HT-29 (cell line): ENCODE measurements at places on chromosomes 2 and 18. TPM values are rescaled to one million over a fixed set of nuclear protein-coding genes. Genes with fewer than 3 reads are reported as not detected.

GRCh38 chr2:42812899-42813479 lies 20.6 kb upstream of the HAAO start:
- DNase-seq = peak; percentile 74

SPOPL gene
- total RNA-seq = 19.0 and 20.4 TPM in 2 replicates

DNA sequence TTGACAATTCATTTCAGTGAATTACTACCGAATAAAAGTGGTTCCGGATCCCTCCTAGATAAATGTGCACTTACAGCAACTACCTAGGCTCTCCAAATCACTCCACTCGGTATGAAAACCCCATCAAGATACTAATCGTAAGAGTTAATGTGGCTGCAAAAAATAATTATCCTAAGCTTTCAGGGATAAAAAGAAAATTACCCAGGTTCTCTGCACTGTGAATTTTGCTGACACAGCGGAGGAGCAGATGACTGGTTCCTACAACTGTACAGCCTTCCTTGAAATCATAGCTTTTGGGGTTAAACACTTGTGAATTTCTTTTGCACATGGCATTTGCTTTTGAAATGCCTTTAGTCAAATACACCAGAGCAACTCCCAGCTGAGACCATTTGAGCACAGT lies 104.7 kb downstream of the CD226 start:
- no peak for DNase-seq

DNA sequence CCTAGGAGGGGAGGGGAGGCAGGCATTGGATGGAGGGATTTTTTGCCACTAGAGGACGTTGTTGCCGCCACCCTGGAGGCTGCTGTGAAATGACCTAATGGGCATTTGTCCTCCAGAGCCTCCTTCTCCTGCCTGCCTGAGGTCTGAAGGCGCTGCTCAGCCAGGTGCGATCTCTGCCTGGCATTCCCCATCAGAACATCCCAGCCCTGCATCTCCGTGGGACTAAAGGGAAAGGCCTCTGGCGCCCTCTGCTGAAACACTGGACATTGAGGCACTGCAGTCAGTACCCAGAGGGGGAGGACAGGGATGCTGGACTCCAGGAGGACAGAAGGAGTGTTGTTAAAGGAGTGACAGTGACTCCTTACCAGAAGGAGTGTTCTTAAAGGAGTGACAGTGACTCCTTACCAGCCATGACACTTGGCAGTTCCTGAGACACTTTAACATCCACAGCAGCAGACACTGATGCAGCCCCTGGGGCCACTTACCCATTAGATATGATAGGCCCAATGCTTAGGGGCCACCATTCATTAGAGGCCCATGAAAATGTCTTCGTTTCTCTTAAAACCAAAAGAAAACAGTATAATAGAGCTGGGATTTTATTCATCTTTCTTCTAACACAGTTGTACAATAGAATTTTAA lies 17.0 kb downstream of the THNSL2 start:
- DNase-seq = peak; percentile 82

GRCh38 chr2:209305026-209305425 lies 118.8 kb upstream of the MAP2 start:
- DNase-seq = no peak

- DNase-seq = no peak
Observed at GRCh38 chr18:77250501-77250925, 865 bp downstream of the GALR1 start.

BMP10 gene
- total RNA-seq = not detected in 2 replicates

DNA sequence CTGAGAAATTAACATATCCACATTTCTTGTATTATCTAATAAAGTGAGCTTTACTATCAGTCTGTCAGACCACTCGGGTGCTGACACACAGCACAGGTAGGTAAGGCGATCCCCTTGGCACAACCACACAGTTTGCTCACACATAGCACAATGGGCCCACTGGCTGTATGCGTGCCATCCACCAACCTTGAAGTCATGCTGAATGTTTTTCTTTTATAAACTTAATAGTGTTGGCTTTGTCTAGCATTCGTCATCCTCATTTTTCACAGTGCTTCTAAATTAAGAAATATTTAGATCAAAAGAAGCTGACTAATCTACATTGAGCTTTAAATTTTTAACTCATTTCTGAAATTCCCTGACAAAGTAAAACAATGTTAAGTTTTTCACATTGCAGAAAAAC lies 50.0 kb upstream of the PAPOLG start:
- DNase-seq = no peak

MGAT4A gene
- total RNA-seq = 0.91 and 3.1 TPM in 2 replicates

DNA sequence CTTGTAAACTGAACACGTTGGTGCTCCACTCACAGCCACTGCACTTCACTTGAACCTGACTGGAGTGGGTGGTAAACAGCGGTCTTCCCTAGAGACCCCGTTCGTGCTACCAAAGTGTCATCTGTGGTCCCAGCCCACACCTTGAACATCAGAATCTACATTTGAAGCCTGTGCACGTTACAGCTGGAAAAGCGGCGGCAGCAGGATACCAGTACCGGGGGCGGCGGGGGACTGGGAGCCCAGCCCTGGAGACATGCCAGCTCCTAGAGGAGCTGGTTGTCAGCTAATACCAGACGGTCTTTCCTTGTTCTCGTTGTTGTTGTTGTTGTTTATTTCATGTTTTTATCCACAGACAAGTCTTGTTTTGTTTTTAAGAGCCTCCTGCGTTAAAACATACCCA lies 156.7 kb downstream of the WDSUB1 start:
- DNase-seq = no peak

DNA sequence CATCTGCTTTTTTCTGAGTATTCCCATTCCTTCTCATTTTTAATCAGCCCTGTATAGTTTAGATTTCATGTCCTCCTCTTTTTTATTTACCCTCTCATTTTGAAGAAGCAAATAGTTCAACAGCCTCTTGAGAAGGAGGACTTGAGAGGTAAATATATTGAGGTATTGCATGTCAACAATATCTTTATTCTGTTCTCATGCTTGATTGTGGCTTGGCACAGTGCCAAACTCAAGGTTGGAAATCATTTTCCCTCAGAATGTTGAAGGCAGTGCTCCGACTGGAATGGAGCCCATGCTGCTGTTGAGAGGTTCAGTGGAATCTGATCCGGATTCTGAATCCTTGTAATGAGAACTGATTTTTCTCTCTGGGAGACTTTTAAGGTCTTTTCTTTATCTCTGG lies 31.0 kb upstream of the GALNT3 start:
- peak; percentile 68 for DNase-seq

ANKRD53 gene
- 0.28 TPM in 1 of 2 replicates, not detected in the other for total RNA-seq

CD302 gene
- total RNA-seq = 1.8 and 2.0 TPM in 2 replicates

DNA sequence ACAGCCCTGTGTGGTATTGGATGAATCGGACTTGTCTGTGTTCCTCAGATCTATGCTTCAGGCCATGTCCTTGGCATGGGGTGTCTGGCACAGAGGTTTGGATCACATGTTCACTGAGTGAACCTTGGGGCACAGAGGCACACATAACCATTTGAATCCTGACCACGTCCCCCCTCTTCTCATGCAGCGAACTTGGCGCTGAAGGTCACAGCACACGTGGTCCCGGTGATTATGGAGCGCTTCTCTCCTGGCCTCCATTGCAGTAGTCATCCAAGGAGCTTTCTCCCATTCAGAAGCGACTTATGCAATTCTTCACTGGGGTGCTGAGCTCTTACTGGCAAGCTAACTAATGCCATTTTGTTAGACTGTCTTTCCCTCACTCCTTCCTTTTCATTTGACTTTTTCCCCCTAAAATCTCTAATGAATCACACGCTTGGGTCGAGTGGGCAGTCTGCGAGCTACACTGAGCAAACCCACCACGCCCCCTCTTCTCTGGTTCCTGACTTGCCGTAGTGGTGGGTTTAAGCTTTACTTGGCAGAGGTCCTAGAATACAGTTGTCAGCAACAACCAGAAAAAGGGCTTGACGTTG lies 59.4 kb downstream of the KCNG2 start:
- DNase-seq = no peak

G6PC2 gene
- not detected in 2 replicates for total RNA-seq

DNA sequence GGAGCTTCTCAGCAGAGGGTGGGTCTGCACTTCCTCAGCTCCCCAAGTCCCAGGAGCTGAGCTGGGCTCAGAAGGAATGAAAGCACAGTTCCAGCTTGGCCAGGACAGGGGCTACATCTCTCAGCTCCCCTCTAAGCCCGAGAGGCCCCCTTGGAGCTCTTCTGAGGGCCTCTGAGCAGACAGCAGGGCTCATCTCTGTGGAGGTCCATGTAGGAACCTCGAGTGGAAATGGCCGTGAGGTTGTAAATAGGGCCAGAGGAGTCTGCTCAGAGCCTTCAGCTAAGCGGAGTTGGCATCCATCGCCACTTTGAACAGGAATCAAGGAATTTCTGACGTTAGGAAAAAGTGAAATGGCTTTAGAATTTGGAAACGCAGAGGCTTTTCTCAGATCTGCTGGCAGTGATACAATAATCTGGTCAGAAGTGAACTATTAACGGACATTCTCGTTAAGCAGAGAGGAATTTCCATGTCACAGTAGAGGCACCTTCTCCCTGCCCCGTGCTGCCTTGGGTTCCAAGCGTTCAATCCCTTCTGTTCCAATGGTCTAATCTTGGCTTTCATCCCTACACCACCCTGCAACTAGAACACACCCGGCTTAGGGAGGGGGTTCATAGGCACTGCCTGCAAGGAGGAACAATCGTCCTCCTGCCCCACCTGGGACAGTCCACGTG lies 213.9 kb downstream of the NDUFA10 start:
- no peak for DNase-seq

HJURP gene
- 25.8 and 28.4 TPM in 2 replicates for total RNA-seq

GRCh38 chr2:160538559-160539355 lies 45.1 kb upstream of the RBMS1 start:
- no peak for DNase-seq

PRKAG3 gene
- not detected in 2 replicates for total RNA-seq

DNA sequence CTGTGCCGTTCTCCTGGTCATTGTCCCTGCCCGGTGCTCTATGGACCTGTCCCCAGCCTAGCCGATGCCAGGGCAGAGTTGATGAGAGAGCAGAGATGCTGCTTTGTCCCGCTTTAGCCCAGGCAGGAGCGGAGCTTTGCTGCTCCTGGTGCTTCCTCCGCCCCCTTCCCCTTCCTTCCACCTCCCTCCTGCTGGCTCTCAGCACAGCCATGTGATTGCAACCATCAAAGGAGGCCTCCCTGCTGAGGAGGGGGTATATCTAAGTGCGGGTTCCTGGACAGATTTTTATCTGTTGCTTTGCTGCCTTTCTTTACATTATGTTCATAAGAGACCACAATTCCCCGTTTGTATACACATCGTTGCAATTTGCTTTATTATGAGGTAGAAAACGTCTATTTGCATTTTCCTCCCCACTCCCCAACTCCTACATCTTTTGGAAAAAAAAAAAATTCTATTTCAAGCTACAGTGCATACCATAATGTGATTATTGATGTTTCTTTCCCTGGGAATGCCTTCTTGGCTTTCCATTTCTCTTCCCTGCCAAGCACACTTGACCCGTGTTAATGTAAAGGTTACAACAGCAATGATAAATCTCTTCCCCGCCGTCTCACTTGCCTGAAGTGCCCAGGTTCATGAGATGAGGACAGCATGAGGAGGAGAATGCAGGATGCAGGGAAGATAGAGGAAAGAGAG lies 25.4 kb downstream of the ALPK2 start:
- no peak for DNase-seq

ALKAL2 gene
- total RNA-seq = not detected in 2 replicates

DNA sequence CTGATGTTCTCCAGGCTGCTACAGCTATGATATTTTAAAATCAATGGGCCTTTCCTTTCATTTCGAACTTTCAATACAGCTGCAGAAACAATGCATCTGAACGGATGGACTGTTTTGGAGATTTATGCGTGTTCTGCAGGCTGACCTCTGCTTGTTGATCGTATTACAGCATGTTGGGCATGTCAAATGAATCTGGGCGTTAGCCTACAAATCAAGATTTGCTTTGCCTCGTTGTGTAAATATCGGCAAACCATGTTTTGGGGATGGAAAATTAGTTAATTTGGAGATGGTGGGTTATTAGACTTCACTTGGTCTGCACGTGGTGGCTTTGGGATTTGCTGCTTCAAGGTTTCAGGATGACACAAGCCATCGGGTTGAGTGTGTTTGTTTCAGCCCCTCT lies 129.3 kb downstream of the AGAP1 start:
- DNase-seq = no peak

GRCh38 chr2:218671097-218671653 lies 627 bp downstream of the RNF25 start:
- DNase-seq = peak; percentile 39

DNA sequence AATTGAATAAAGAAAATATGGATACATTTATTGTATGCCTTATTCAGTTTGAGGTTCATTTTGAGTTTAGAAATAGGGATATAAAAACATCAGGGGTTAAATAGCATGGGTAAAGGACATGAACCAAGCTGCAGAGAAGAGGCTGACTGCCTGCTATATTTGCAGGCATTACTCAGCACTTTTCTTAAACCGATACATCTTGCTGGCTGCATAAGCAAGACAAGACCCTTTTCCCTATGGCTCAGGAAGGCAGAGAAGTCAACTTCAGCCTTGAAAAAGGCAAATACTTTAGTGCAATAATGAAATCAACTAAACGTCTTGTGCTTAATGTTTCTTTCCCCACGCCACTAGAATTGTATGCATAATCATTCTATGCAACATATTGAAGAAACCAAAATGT lies 36.4 kb downstream of the SCN1A start:
- no peak for DNase-seq

- peak; percentile 32 for DNase-seq
Observed at GRCh38 chr2:74391209-74391579, 11.1 kb upstream of the DCTN1 start.

GRCh38 chr2:207473049-207473930 lies 56.5 kb upstream of the CREB1 start:
- peak; percentile 23 for DNase-seq

GRCh38 chr2:19733951-19734425 lies 167.8 kb downstream of the TTC32 start:
- no peak for DNase-seq

TTR gene
- total RNA-seq = 1.3 and 2.8 TPM in 2 replicates

DNA sequence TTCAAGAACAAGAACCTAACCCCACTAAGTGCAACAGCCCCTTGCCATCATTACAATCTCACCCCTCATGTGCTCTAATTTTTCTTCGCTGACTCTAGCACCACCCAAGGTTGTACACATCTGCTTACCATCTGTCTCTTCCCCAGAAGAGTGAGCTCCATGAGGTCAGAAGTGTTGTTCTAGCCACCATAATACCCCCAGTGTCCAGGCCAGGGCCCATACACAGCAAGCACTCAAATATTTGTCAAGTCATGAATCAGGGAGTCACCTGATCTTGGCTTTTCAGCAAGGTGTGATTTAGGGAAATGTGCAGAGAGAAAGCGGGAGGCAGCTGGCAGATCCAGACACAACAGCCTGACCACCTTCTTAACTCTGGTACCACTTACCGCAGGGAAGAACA lies 5.7 kb downstream of the ERCC3 start:
- no peak for DNase-seq

- no peak for DNase-seq
Observed at GRCh38 chr2:60540074-60540473, 13.4 kb downstream of the BCL11A start.

DNA sequence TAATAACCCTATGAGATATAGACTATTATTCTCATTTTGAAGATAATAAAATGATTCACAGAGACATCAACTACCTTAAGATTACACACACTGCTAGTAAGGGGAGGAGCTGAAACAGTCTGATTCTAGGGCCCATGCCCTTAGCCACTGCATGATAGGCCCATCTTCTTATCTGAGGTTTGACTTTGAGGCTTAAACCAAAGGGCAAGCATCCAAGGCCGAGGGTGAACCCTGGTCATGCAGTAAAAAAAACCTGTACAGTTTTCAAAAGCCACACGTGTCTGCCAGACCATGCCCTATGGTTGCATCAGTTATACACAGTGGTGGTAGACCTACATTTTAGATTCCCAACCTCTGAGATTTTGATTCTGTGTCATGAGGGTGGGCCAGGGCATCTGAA lies 44.8 kb downstream of the POLE4 start:
- no peak for DNase-seq
